ENCODE measurements at places on chromosomes 2 and 18. TPM values are rescaled to one million over a fixed set of nuclear protein-coding genes. Genes with fewer than 3 reads are reported as not detected.
A peak's percentile ranks its signal among the peaks of the same experiment; 100 is the strongest.

DNA sequence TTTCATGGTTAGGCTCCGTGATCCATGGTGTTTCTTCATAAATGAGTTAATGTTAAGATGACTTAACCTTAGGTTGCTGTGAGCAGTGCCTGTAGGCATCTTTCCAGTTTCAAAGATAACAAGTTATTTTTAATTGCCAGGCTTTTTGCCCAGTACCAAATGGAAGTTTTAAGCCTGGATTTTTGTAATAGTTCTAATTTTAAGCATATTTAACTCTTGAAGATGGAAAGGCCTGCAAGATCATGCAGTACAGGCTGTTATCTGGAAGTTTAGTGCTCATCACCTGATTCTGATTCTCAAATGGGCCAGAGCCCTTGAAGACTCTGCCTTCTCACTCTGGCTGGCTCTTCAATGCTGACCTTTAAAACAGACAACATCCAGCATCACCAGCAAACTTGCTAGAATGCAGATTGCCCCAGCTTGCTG, 141.3 kb downstream of the NCK2 start:
- peak overlapping the region; percentile 29 for H3K27ac ChIP-seq
- H3K36me3 ChIP-seq, result peaks cover 57% of the 10 kb centered on the region
- H3K4me3 ChIP-seq, result no peak overlapping the region
- no peak for DNase-seq

GRCh38 chr2:238645095-238645494, 202.8 kb upstream of the TWIST2 start:
- H3K4me3 ChIP-seq, result no peak overlapping the region
- H3K36me3 ChIP-seq, result no peaks in the 10 kb centered on the region
- H3K27me3 ChIP-seq, result no peaks in the 10 kb centered on the region

DNA sequence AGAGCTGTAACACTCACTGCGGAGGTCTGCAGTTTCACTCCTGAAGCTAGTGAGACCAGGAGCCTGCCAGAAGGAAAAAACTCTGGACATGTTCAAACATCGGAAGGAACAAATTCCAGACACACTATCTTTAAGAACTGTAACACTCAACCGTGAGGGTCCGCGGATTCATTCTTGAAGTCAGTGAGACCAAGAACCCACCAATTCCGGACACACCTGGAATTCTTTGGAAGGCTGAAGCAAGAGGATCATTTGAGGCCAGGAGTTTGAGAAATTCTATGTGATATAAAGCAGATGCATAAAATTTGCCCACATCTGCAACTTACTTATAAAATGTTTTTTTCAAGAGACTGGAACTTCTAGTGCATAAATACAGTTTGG, 43.5 kb upstream of the ITSN2 start:
- no peaks in the 10 kb centered on the region for H3K36me3 ChIP-seq
- no peaks in the 10 kb centered on the region for H3K27me3 ChIP-seq
- DNase-seq, result no peak
- no peak overlapping the region for H3K4me3 ChIP-seq

- H3K27ac ChIP-seq, result no peak overlapping the region
- no peak for DNase-seq
- H3K36me3 ChIP-seq, result peaks cover 23% of the 10 kb centered on the region
- no peak overlapping the region for H3K4me3 ChIP-seq
- H3K4me1 ChIP-seq, result peaks cover 5% of the 10 kb centered on the region
Observed at GRCh38 chr2:120303177-120303576, 42.8 kb upstream of the INHBB start.

GRCh38 chr2:236988690-236989624, 96.7 kb upstream of the COPS8 start:
- H3K4me3 ChIP-seq, result no peak overlapping the region
- H3K27ac ChIP-seq, result peak overlapping the region; percentile 63
- peaks cover 35% of the 10 kb centered on the region for H3K4me1 ChIP-seq

DNA sequence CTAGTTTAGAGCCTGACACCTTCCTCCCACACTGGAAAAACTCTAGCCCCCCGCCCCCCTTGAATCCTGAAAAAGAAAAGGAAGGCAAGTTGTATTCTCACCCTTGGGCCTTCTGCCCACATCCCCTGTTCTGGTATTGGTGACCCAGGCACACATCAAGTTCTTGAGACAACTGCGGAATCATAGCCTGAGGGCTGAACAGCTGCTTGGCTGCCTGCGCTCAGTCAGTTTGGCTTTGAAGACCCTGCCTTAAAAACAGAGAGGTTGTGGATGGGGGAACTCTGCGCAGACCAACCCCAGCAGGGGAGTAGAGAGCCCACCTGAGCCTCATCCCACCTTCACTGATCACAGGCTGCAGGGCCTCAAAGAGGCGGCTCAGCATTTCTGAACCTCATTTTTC, 229.2 kb downstream of the ANAPC1 start:
- no peaks in the 10 kb centered on the region for H3K27me3 ChIP-seq
- peak overlapping the region; percentile 37 for H3K27ac ChIP-seq
- peaks cover 16% of the 10 kb centered on the region for H3K4me1 ChIP-seq
- no peak overlapping the region for H3K4me3 ChIP-seq
- peaks cover 3% of the 10 kb centered on the region for H3K36me3 ChIP-seq

DNA sequence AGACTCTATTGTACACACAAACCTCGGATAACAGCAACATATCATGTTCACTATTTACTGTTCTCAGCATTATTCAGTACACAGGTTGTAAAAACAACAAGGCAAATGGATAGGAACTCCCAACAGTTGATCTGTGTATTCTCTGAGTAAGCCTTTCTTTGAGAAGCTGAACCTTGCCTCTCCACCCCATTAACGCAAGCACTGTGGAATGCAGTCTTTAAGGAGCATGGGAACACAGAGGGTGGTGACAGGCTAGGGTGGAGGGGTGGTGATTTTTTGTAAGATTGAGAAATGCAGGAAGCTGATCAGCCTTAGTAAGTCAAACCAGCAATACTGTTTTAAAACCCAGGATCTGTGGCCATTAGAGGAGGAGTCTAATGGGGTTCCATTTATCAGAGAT, 19.6 kb upstream of the SERPINB11 start:
- H3K4me1 ChIP-seq, result peaks cover 14% of the 10 kb centered on the region
- H3K27ac ChIP-seq, result peak overlapping the region; percentile 96
- H3K36me3 ChIP-seq, result no peaks in the 10 kb centered on the region
- DNase-seq, result no peak
- no peaks in the 10 kb centered on the region for H3K27me3 ChIP-seq
- peak overlapping the region; percentile 61 for H3K4me3 ChIP-seq

GRCh38 chr2:191264647-191265081, 19.5 kb downstream of the MYO1B start:
- no peak overlapping the region for H3K27ac ChIP-seq
- no peak for DNase-seq
- H3K4me1 ChIP-seq, result peaks cover 35% of the 10 kb centered on the region
- peaks cover 5% of the 10 kb centered on the region for H3K36me3 ChIP-seq
- no peaks in the 10 kb centered on the region for H3K27me3 ChIP-seq
- no peak overlapping the region for H3K4me3 ChIP-seq

Gene CREG2
- 4.2 TPM for total RNA-seq
